ENCODE measurements at places on chromosomes 16 and 17. TPM values are rescaled to one million over a fixed set of nuclear protein-coding genes. Genes with fewer than 3 reads are reported as not detected.

The SPNS2 gene
- 0.23 TPM for total RNA-seq

The NPIPB4 gene
- total RNA-seq = 20.8 TPM

The TBC1D26 gene
- total RNA-seq = under 0.01 TPM

The G6PC1 gene
- total RNA-seq = not detected

The DNAI2 gene
- not detected for total RNA-seq

The COPZ2 gene
- 130 TPM for total RNA-seq

The CCL22 gene
- total RNA-seq = not detected

The GSE1 gene
- 14.5 TPM for total RNA-seq

The SLC16A6 gene
- 0.15 TPM for total RNA-seq

The MYH3 gene
- 0.30 TPM for total RNA-seq

The PRSS8 gene
- not detected for total RNA-seq

The CRAMP1 gene
- total RNA-seq = 4.4 TPM

The KIF2B gene
- not detected for total RNA-seq

The TMIGD1 gene
- total RNA-seq = not detected

The CDH16 gene
- total RNA-seq = not detected

The SEPTIN12 gene
- total RNA-seq = not detected

The FAM20A gene
- 0.08 TPM for total RNA-seq

The GUCY2D gene
- not detected for total RNA-seq

The PIPOX gene
- 1.9 TPM for total RNA-seq

The PRSS53 gene
- total RNA-seq = 1.5 TPM

The MMP25 gene
- not detected for total RNA-seq

The YBX2 gene
- not detected for total RNA-seq

The SBK1 gene
- total RNA-seq = under 0.01 TPM

The ITFG1 gene
- 31.2 TPM for total RNA-seq

The ZNF750 gene
- total RNA-seq = not detected

The SETD6 gene
- total RNA-seq = 9.5 TPM

The KCNJ2 gene
- 0.75 TPM for total RNA-seq

The C17orf113 gene
- total RNA-seq = 0.15 TPM

The BEAN1 gene
- total RNA-seq = 0.35 TPM

The GNAO1 gene
- total RNA-seq = not detected

The CCL7 gene
- total RNA-seq = not detected

The TPSB2 gene
- not detected for total RNA-seq

The ALG1 gene
- total RNA-seq = 24.7 TPM

The AFMID gene
- 27.7 TPM for total RNA-seq

The FBXL16 gene
- total RNA-seq = 0.08 TPM

The CYB5D1 gene
- total RNA-seq = 7.5 TPM

The TBC1D3E gene
- not detected for total RNA-seq

All from smooth muscle cell of the coronary artery (primary cell).